ENCODE measurements at places on chromosomes 3 and 15. TPM values are rescaled to one million over a fixed set of nuclear protein-coding genes. Genes with fewer than 3 reads are reported as not detected.
A peak's percentile ranks its signal among the peaks of the same experiment; 100 is the strongest.

DNA sequence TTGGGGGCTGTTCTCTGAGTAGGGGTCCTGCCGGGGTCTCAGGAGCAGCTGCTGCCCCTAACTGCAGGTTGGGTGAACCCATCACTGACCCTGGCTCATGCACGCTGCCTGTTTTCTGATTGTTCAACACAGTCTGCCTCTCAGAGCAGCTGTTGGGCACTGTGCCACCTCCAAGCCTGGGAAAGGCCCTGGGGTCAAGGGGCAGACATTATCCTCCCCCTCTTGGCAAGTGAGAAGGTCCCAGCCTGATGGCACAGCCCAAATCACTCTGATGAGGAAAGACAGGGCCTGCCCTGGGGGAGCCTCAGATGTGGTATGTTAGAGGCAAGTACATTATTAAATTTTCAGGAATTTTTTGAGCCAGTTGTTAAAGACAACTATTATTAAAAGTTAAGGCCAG is 14.1 kb upstream of the GNAT1 start:
- DNase-seq, result no peak
- H3K4me3 ChIP-seq, result no peak overlapping the region
- no peak overlapping the region for H3K27ac ChIP-seq
- H3K36me3 ChIP-seq, result peaks cover 32% of the 10 kb centered on the region

- H3K27me3 ChIP-seq, result no peaks in the 10 kb centered on the region
- H3K4me3 ChIP-seq, result no peak overlapping the region
- H3K27ac ChIP-seq, result no peak overlapping the region
Observed at GRCh38 chr3:151037746-151038477, 47.6 kb upstream of the MED12L start.

Gene CERS3
- 1.3 TPM for total RNA-seq

Gene SLC24A5
- not detected for total RNA-seq

Gene CCR9
- total RNA-seq, result not detected

DNA sequence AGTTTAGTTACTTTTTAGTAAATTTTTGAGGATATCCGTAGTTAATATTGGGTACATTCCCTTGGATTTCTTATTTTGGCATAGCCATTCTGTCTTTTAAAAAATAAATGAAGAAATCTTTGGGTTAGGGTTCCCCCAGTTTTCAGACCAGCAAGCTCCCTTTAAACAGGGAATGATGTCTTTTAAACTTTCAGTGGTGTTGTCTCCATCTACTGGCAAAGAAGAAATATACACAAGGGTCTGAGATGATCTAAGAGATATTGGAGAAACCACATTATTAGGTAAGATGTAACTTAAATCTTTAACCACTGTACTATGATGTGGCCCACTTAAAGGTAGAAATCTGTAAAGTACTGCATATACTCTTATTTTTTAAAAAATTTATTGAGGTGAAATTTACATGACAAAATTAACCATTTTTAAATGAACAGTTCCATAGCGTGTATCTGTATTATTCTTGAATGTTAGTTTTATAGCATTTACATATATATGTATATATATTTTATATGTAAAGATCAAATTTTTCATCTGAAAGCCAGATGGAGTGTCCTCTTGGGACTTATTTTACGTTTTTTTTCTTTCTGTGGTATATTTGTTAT is 35.1 kb upstream of the EIF3J start:
- no peaks in the 10 kb centered on the region for H3K4me1 ChIP-seq
- no peak for DNase-seq
- no peak overlapping the region for H3K4me3 ChIP-seq
- no peak overlapping the region for H3K27ac ChIP-seq
- no peaks in the 10 kb centered on the region for H3K27me3 ChIP-seq

Gene ARNT2
- 9.5 TPM for total RNA-seq

Gene ADCY5
- total RNA-seq, result 6.1 TPM

Gene ISG20
- total RNA-seq, result 4.4 TPM

- H3K36me3 ChIP-seq, result peaks cover 4% of the 10 kb centered on the region
- no peaks in the 10 kb centered on the region for H3K27me3 ChIP-seq
- H3K4me3 ChIP-seq, result peak within 1 kb of the TSS; percentile 97
Observed at GRCh38 chr3:179347345-179348194, at the start of gene MFN1. MFN1 (plus strand) TSS chr3:179347709; CDS start chr3:179348852, 1,143 bp downstream.

DNA sequence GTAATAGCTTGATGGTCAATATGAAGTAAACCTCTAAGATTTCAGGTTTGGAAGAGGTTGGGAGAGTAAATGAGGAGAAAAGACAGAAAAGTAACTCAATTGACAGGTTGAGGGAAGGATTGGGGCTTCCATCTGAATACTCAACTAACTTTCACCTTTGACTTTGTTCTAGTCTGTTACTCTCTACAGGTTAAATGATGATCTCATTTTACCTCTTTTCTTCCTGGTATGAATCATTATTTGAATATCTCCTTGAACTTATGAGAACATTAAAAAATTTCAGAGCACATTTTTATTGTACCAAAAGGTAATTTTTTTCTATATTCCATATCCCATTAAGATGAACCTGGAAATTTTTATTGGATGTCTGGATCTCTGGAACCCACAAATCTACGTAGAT is 87.9 kb upstream of the KCNH8 start:
- H3K36me3 ChIP-seq, result no peaks in the 10 kb centered on the region
- H3K27ac ChIP-seq, result no peak overlapping the region
- H3K4me1 ChIP-seq, result no peaks in the 10 kb centered on the region
- no peak for DNase-seq
- no peak overlapping the region for H3K4me3 ChIP-seq

- H3K4me1 ChIP-seq, result no peaks in the 10 kb centered on the region
- no peaks in the 10 kb centered on the region for H3K36me3 ChIP-seq
- peaks cover 12% of the 10 kb centered on the region for H3K27me3 ChIP-seq
- no peak overlapping the region for H3K27ac ChIP-seq
- no peak overlapping the region for H3K4me3 ChIP-seq
Observed at GRCh38 chr3:13654330-13655060, 105.6 kb downstream of the FBLN2 start.

Data from H9 (cell line).